ENCODE measurements at places on chromosomes 2 and 18.

DNA sequence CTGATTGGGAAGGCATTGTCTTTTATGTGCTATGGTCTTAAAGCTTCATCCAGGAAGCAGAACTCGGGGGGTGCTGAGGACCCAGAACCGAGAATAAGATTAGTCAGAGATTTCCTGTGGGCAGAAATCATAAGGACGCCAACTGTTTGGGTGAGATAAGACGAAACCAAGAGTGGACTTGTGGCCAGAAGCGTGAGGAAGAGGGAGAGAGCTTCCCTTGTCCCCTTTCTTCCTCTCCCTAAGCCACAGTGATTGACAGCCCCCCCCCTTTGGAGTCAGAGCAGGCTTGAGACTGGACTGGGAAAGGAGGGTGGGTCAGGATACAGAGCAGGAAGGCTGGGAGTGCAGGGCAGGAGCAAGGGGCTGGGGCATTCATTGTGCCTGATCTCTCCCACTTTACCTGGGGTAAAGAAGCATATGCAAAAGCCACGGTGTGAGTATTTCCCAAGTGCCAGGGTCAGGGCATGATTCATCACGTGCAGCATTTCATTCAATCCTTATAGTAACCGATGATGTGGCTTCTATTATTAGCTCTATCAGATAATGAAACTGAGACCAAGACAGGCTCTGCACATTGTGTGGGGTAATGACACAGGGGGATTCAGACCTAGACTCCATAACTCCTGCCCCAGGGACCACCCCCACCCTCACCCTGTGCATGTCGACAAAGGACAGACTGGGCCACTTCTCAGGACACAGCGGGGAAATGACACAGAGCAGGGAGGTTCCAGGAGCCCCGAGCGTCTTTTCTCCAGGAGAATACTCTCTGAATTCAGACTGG lies 3.0 kb upstream of the IL1RN start:
- DNase-seq, result no peak

DNA sequence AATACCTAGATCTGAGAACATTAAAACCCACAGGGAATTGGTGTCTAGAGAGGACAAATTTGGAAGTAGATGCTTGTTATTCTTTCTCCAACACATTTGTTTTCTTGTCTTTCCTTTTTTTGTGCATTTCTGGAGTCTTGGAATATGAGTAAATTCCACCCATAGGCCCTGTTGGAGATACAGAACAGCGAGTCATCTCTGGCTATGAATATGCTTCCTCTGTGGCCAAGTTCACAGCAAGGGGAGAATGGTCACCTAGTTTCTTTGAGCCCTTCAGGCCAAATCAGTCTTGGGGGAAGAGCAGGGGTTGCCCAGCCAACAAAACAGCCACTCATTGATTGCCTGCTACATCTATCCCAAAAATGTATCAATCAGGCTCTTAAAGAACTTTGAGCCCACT lies 31.3 kb downstream of the SP140L start:
- no peak for DNase-seq

GRCh38 chr2:43000242-43001054 lies 208.1 kb upstream of the HAAO start:
- DNase-seq, result no peak

DNA sequence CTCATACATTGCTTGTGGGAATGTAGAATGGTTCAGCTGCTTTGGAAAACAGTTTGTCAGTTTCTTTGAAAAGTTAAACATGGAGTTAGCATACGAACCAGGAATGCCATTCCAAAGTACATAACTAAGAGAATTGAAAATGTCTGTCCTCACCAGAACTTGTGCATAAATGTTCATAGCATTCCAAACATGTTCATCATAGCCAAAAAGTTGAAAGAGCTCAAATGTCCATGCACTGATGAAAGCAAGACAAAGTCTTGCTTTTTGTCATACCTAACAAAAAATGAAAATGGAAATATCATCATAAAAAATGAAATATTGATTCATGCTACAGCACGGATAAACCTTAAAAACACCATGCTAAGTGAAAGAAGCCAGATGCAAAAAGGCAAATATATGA lies 408.8 kb upstream of the UBE2E3 start:
- no peak for DNase-seq

- no peak for DNase-seq
Measured at GRCh38 chr2:19127616-19128015, 230.8 kb downstream of the OSR1 start.

GRCh38 chr18:50853863-50854271 lies 25.1 kb upstream of the ME2 start:
- no peak for DNase-seq

- DNase-seq, result no peak
Measured at GRCh38 chr2:55923091-55923981, at the start of gene EFEMP1. Gene EFEMP1, minus strand, starts transcription at chr2:55923782. Its CDS starts 1,342 bp downstream, at chr2:55922440.

DNA sequence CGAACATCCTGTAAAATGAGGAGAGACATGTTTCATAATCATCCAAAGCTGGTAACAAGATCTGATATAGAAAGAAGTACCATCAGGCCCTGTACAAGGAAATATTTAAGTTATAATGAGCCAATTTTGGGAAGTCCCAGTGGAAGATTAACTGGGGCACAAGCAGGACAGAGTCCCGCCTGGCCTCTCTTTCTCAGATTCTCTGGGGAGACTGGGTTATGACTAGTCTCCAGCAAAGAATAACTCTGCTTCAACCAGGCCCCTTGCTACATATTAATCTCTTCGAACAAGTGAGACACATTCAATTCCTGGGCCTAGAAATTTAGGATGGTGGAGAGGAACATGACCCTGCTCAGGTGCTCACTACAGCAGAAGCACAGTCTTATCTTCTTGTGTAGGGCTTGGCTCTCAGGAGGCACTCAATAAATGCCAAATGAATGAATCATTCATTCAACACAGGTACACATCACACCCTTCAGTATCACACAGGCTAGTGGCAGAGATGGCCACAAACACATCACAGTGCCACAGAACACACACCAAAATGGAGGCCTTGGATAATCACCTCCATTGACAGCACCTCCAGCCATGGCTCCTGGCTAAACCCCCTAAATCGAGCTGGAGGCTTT lies 46.4 kb upstream of the RNF152 start:
- no peak for DNase-seq

- no peak for DNase-seq
Measured at GRCh38 chr18:20971886-20972267, 139.7 kb downstream of the ROCK1 start.

DNA sequence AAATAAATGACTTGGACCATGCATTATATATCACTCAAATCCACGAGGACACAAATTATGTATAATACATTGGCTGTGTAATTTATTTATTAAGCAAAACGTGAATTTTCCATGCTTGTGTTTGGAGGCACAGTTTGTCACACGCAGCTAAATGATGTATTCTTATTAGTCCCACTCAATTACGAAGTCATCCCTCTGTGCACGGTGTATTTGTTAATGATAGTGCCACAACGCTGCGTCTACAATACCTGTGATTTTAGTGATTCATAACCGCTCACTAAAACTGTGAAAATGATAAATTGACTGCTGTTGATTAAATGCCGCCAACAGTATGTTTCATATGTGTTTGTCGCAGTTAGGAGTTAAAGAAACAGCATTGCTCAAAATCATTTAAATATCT lies 358.3 kb downstream of the ZNF516 start:
- no peak for DNase-seq

- no peak for DNase-seq
Measured at GRCh38 chr2:74513605-74514367, 464 bp upstream of the TLX2 start.

- DNase-seq, result no peak
Measured at GRCh38 chr2:223944166-223944702, 901 bp downstream of the WDFY1 start.

DNA sequence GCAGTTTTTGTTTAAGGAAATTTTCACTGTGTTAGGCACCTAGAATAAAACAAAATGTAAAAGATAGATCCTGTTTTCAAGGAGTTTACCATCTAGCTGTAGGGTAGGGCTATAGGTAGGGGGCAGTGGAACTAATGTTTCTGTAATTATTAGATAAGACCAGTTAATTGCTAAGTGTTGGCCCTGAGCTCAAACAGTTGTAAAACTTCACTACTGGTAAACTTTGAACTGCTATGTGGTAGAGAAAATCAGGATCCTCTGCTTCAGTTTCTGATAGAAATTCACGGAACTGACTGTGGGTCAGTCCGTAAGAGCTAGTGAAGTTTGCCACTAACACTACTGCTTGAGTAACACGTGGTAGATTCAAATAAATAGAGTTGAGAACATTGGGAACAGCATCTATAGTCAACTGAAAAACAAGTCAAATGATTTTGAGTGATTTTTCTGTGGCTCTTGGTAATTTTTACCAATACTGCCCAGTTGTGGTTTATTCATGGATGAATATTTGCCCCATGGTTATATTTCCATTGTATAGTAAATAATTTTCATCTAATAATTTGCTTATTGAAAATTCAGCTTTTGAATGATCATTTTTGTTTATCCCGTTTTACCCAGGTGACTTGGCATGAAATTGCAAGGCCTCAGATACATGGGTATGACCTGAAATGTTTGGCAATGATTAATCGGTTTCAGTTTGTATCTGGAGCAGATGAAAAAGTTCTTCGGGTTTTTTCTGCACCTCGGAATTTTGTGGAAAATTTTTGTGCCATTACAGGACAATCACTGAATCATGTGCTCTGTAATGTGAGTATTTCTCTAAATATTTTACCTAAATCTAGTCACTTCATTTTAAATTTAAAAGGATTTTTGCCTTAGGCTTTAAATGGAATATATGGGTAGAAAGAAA lies 26.4 kb downstream of the ELP2 start:
- no peak for DNase-seq

DNA sequence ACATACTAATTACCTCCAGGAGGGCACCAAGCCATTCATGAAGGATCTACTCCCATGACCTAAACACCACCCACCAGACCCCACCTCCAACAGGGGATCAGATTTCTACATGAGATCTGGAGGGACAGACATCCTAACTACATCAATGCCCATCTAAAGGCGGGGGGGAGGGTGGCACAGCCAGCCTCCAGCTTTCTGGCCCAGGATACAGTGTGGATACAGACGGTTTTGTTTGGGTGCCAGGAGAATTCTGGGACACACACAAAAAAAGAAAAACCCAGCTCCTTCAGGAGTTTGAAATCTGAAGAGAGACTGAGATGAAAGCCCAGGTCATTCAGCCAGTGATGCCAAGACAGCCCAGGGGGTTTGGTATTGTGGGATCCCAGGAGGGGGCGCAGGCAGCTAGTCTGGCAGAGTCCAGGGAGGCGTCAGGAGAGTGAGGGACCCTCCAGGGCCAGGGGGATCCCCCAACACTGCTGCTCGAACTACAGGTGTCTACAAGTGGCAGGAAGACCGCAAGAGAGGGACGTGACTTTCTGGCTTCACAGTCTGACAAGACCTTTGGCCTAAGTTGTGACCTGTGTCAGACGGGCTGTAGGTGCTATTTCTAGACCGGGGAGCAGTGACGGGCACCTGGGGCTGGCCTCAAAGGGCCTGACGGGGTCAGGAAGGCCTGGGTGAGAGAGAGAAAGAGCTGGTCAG lies 62.1 kb downstream of the NDUFA10 start:
- DNase-seq, result no peak

DNA sequence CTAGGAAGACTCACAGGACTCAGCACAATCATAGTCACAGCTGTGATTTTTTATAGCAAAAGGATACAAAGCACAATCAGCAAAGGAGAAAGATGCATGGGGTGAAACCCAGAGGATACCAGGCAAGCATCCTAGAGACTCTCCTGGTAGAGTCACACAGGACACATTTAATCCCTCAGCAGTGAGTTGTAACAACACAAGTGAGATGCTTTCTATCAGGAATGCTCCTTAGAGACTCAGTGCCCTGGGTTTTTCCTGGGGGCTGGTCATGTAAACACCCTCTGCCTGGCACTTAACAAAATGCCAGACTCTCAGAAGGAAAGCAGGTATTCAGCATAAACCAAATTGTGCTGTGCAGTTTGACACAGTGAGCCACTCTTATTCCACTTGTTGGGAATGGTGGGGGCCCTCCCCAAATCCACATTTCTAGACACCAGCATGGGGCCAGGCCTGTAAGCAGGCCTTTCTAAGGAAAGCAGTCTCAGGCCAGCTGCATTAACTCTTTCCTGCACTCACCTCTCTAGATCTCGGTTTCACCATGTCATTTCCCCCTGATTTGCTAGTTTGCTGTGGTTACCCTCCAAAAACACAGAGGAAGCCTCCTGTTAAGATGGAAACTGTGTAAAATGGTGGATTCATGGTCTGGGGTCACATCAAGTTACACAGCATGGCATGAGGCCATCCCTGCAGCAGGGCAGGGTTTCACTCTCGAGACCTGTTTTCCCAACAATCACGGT lies 16.9 kb upstream of the RNU4ATAC start:
- DNase-seq, result no peak

DNA sequence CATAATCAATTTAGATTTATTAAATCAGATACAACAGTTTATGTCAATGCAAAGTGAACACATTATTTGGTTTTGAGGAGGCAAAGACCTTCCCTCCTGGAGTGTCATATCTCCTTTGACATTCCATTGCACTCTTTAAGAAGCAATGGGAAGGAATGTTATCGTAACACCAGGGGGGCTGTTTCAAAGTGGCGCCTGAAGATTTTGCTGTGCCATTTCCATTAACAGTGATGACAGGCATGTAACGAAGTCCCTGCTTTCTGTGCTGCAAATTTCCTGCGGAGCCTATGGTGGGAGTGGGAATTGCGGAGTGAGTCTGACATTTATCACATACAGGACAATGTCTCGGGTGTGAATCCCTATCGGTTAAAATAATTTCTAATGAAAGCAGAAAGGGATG lies 499.6 kb upstream of the RAB6C start:
- no peak for DNase-seq

GRCh38 chr2:158676696-158677095 lies 118.4 kb upstream of the DAPL1 start:
- no peak for DNase-seq

- DNase-seq, result no peak
Measured at GRCh38 chr2:134128746-134129145, 125.1 kb upstream of the MGAT5 start.

DNA sequence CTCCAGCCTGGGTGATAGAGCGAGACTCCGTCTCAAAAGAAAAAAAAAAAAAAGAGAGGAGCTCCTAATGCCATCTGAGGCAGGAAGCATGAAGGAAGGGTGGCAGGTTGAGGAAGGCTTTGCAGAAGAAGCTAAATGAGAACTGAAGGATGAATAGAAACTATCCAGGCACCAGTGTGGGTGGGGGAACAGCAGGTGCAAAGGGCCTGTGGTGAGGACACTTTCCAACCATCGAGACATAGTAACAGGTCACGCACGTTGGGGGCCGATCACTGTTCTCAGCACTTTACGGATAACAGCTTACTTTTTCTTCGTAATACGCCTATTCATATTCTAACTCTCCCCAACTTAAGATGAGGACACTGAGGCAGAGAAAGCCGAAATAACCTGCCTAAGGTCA lies 58.4 kb downstream of the NGEF start:
- no peak for DNase-seq

Data from esophagus squamous epithelium (tissue), 5 donors.